ENCODE measurements at places on chromosomes 3 and 15.
A peak's percentile ranks its signal among the peaks of the same experiment; 100 is the strongest.

GRCh38 chr3:61018807-61019206 is 232.4 kb downstream of the FHIT start:
- DNase-seq, result no peak

DNA sequence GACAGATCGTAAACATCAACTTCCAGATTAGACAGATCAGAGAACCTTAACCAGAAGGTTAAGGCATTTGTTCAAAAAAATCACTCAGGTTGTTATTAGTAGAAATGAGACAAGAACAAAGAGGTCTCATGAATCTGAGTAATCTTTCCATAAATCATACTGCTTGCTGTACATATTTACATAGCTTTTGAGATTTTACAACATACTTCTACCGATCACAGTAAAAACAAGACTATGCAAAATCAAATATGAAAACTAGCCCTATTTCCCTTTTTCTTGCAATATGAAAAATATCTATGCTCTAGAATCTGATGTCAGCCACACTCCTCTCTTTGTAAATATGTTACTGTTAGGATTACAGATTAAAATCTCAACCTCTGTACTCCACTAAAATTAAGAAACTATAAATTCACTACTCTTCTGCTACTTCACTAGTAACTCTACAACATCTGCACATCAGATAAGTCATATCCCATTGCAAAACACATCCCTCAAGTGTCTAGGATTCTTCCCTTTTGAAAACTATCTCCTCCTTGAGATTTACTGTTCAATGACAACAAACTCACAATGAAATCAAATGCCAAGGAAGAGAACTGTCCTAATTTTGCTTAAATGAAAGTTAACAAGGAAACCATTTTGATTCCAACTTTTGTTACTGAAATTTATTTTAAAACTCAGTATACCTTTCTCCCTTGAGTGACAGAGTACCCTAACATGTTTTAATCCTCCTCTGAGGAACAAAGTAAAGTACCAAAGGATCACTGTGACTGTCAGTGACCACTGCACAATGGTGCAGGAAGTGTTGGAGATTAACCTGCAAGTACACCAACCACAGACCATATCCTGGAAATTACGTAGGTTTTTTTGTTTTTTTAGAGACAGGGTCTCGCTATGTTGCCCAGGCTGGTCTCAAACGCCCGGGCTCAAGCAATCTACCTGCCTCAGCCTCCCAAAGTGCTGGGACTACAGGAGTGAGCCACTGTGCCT is 12.8 kb downstream of the DCUN1D1 start:
- DNase-seq, result no peak

DNA sequence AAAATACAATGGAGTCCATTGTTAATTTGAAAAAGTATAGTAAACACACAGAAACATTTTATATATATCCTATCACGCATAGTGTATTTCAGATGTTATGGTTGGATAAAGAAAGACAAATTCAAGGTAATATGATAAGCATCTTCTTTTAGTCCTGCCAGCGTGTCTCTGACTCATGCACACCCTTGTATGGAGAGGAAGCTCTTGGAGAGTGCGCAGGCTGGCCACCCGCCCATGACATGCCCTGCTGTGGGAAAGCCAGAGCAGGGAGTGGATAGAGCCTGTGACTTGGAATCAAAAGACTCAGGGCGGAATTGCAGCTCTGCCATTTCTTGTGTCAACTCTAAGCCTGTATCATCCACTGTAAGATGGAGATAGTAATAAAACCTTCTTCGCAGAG is 23.0 kb upstream of the COPG1 start:
- no peak for DNase-seq

GRCh38 chr3:178059836-178060235 is 476.4 kb upstream of the KCNMB2 start:
- no peak for DNase-seq

DNA sequence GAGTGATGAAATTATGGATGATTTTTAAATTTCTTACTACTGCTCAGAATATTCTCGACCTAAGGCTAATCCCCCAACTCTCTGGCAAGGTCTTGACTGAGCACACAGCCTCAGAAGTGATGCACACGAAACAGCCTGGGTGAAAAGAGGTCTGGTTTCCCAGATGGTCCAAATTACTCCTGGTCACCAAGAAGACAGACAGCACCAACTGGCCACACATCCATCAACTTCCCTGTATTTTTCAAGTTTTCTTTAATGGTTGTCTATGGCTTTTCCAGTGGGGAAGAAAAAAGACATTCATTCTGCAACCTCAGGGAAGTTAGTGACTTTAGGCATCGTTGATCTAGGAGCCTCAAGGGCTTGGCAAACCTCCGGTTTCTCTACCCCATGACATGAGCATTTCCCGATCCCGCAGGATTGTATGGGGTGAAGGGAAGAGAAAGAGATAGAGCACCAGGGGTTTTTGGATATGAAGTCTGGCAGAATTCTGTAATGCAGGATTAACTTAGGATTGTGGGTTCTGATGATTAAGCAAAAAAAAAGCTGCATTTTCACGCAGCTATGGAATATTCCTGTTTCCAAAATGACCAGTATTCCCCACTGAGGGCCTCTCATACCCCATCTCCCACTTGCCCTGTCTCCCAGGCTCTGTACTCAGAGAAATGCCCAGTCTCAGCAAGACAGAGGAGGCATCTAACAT is 62.2 kb downstream of the UMPS start:
- no peak for DNase-seq

GRCh38 chr3:111653766-111654165 is 58.6 kb upstream of the ZBED2 start:
- DNase-seq, result no peak

GRCh38 chr3:14124223-14124614 is 451 bp downstream of the CHCHD4 start:
- DNase-seq, result peak; percentile 31

GRCh38 chr15:72420576-72420975 is 22.5 kb downstream of the TMEM202 start:
- DNase-seq, result no peak

DNA sequence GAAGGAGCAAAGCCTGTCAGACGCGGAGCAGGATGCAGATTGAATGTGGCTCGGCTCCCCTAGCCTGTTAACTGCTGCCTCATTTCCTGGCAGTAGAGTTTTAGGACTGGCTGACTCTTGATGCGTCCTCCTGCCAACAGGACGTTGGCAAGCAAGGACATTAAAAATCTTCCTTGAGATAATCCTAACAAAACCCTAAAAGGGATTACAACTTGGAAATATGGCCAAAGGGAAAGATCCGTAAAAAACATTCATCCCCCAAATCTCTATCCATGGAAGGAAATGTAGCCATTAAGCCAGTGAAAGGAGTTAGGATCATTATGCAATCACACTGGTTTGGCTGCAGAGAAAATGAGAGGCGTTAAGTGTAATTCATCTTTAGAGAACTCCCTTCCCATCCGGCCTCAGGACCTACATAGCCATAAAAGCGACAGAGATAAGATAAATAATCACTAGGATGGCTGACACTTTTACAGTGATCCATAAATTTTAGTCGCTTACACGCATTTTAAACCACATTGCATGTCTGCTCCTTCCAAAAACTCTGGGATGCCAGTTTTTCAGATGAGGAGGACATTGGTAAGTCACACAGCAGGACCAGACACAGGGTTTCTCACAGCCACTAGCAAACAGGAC is 44.5 kb upstream of the C3orf80 start:
- no peak for DNase-seq

- no peak for DNase-seq
These were observed 16.5 kb upstream of the SIAH2 start for GRCh38 chr3:150779402-150779858.

DNA sequence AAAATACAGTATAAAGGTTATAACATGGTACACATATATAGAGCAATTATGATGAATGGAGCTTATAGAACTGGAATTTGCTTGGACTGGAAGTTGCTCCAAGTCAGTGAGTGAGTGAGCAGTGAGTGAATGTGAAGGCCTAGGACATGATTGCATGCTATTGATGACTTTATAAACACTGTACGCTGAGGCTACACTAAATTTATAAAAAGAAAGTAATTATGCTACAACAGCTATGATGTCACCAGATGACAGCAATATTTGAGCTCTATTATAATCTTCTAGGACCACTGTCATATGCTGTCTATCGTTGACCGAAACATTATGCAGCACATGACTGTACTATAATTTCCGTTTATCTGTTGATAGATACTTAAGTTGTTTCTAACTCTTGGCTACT is 463.3 kb downstream of the EPHA6 start:
- no peak for DNase-seq

DNA sequence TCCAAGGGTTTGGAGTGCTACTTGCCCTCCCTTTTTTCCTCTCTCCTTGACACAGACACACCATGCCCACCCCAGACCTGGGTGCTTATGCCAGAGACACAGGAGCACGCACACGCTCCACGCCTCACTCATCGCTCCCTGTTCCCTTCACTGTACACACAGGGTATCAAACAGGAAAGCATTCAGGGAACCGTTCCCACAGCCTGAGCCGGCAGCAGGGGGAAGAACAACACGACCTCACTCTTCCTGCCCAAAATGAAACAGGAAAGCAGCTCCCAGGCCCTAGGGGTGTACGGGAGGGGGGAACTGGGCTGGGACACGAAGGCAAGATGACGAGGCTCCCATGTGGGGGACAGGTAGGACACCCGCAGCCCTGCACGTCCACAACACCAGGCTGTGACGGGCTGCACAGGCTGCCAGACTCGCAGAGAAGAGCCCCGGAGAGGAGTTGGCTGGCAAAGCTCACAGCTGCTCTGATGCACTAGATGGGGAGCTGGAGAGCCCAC is 11.2 kb downstream of the DLL4 start:
- no peak for DNase-seq

- DNase-seq, result no peak
These were observed 54.3 kb upstream of the GNB4 start for GRCh38 chr3:179505534-179505933.

DNA sequence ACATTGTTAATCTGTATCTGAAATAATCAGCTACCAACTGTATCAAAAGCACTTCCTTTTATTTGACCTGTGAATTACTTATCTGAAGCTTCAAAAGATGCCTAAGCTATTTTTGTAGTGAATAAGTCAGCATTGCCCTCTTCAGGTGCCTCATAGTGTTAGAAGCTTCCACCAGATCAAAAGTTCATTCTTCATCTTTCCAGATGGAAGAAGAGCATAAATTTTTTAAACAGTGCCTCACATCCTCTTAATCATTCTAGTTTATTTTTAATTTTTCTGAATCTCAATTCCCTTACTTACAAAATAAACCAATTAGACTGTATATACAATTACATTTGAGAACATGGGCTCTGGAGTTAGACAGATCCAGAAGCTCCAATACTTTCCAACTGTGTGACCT is 65.0 kb downstream of the MYO5A start:
- DNase-seq, result no peak

DNA sequence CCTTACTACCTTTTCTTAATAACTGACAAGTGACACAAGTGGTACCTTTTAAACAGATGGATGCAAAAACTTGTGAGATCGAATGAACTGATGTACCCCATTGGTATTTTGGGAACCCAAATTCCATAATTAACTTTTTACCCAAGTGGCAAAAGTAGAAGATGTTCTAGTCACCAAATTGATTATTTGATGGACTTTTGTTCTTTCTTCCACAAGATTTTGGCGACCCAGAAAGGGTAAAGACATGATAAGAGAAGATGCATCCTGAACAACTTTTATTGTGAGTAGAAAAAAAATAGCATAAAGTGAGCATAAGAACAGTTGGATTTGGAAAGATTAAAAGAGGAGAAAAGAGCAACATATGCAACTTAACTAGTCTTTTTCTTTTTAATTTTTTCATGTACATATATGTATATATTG is 159.5 kb downstream of the TIGIT start:
- no peak for DNase-seq

DNA sequence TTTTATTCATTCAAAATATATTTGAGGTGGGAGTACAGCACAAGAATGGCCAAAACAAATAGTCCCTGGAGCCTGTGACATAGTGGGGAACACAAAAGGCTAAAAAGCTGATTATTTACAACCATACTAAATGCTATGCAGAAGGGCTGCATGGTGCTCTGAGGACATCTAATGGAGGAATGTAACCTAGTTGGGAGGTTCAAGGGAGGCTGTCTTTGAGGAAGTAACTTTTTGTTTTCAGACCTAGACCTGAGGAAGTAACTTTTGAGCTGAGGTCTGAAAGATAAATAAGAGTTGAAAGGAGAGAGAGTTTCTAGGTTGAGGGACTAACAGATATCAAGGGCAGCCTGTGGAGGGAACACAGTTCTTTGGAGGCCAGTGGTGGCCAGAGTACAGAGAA is 34.8 kb upstream of the RASA2 start:
- DNase-seq, result no peak

DNA sequence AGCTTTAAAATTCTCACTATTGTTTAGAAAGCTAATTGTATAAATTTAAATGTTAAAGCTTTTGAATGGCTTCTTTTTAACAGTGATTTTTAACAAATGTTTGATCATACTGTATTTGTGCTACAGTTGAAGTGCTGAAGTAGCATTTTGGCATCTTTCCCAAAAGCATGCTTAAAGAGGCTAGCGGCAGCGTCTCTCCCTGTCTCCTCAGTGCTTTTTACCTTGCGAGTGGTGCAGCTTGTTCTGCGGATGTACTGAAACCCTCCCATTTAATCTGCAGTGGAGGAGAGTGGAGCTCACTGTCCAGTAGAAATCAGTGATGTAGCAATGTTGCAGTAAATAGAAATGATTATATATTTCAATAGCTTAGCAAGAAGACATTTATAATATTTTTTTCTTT is 43.7 kb downstream of the LRRC49 start:
- peak; percentile 77 for DNase-seq

DNA sequence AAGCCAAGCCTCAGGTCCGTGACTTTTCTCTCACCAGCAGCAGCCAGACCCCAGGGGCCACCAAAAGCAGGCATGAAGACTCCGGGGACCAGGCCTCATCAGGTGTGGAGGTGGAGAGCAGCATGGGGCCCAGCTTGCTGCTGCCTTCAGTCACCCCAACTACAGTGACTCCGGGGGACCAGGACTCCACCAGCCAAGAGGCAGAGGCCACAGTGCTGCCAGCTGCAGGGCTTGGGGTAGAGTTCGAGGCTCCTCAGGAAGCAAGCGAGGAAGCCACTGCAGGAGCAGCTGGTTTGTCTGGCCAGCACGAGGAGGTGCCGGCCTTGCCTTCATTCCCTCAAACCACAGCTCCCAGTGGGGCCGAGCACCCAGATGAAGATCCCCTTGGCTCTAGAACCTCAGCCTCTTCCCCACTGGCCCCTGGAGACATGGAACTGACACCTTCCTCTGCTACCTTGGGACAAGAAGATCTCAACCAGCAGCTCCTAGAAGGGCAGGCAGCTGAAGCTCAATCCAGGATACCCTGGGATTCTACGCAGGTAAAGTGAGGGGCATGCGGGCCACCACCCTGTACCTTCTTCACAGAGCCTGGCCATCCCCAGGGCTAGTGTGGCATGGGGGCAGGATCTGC is 12.0 kb upstream of the ABTB1 start:
- DNase-seq, result no peak

Measured in NCI-H1092 (cell line).